Ammon's horn (tissue), 1 donor: ENCODE measurements at places on chromosomes 1 and 21.

- DNase-seq, result peak; percentile 25
Measured at GRCh38 chr1:17984583-17984982, 123.0 kb upstream of the IGSF21 start.

DNA sequence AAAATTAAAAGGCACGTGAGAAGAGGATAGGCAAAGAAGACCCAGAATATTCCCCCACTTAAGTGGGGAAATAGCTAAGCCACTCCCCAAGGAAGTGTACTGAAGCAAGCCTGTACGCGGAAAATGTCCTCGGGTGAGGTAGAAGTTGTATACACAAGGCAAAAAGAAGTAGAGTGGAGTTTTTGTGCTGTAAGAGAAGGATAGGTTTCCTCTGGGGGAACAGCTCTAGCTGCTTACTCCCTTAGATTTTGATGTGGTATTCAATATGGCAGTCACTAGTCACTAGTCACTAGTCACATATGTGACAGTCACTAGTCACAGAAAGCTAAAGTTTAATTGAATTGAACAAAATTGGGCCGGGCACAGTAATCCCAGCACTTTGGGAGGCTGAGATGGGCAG, 7.6 kb downstream of the TXNIP start:
- DNase-seq, result no peak

- no peak for DNase-seq
Measured at GRCh38 chr1:26542771-26543451, 13.3 kb downstream of the RPS6KA1 start.

- no peak for DNase-seq
Measured at GRCh38 chr1:154572468-154573167, 5.0 kb downstream of the CHRNB2 start.

GRCh38 chr1:190679044-190679443, 201.4 kb upstream of the BRINP3 start:
- DNase-seq, result no peak

- DNase-seq, result no peak
Measured at GRCh38 chr1:3384407-3384806, 70.1 kb upstream of the ARHGEF16 start.

- DNase-seq, result no peak
Measured at GRCh38 chr1:209045331-209046057, 538.0 kb upstream of the CAMK1G start.

GRCh38 chr21:40215941-40216340, 348.7 kb downstream of the PCP4 start:
- DNase-seq, result no peak

DNA sequence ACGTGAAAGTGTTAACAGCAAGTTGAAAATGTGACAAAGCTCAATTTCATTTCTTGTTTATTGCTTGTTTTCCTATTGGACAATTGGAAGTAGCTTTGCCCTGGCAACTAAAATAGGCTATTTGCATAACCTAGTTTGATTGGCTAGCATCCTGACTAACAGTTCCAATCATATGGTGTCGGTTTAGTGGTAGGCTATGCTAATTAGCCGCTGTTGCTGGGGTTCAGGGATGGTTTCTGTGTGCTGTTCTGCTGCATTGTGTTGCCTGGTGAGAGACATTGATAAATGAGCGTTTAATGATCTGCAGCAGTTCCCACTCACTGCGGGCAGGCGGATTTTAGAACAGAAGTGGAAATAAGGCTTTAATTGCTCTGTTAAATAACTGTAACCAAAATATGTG, 68.5 kb downstream of the DYRK1A start:
- peak; percentile 98 for DNase-seq

GRCh38 chr21:28426545-28426944, 566.1 kb downstream of the LTN1 start:
- DNase-seq, result no peak

- DNase-seq, result no peak
Measured at GRCh38 chr1:21604208-21604957, 64.8 kb downstream of the RAP1GAP start.

DNA sequence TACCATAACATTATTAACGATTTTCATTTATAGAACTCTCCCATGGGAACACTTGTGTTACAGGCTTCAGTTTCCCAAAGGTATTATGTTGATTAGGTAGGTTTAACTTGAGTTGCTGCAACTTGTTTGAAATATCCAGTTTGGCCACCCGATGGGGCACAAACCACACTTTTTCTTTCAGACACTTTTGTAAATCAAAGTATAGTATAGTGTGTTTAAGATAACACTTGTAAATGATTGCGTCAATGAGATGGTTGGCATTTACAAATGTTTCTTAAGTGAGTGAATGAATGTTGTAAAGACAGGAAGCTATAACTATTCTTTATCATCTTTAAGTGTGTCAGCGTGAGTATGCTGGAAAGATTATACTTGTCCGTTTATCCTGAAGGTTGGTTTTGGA, 4.3 kb downstream of the XPR1 start:
- no peak for DNase-seq

- no peak for DNase-seq
Measured at GRCh38 chr1:14876747-14877146, 276.8 kb upstream of the TMEM51 start.

DNA sequence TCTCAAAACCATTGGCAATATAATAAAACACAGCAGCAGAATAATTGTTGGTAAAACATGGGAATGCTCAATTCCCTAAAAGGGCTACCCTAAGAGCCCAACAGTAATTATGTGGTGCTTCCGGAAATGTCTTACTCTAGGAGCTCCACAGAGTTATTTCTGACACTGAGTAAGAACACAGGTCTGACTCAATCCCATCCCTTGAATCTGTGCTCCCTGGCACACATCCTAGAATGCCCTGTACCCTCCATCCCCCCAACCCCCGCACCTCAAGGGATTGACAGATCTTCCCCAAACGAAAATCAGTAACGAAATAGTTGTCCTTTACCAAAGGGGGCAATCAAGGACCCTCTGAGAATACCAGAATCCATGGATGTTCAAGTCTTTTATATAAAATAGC, 71.9 kb downstream of the SMYD2 start:
- DNase-seq, result no peak

GRCh38 chr1:61842036-61842435, 99.8 kb downstream of the PATJ start:
- DNase-seq, result no peak

DNA sequence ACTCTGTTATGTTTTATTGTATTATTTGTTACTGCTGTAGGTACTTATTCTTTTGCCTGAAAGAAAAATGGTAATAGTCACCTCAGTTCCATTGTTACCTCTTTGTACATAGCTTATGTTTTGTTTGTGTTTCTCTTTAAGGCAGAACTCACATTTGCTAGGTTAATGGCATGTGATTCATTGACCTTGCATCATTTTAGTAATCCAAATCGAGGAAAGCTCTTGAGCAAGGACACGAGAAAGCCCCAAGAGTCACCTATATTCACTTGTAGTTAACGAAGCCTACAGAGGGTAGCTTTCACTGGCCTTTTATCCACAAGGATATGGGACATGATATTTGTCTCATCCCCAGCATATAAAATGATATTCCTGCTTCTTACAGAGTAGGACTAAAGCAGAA, 1765.2 kb downstream of the NCAM2 start:
- DNase-seq, result no peak

DNA sequence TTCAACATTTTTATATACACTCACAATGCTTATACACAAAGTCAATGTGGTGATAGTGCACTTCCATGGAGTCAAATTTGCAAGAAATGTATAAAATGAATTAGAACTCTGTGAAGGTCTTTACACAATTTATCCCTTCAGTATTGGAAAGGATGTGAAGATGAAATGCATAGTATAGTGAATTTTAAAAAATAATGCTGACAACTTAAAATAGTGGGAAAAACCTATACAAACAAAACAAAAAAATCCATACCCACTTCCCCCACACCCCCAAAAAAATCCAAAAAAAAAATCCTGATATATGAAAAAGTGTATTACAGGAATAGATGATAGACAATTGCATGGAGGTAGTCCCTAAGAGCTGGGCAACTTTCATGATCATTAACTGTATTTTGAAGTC, 165.3 kb downstream of the HLX start:
- DNase-seq, result no peak

- no peak for DNase-seq
Measured at GRCh38 chr1:25091658-25092057, 140.6 kb downstream of the SYF2 start.

GRCh38 chr1:30001011-30001731, 722.2 kb downstream of the MATN1 start:
- no peak for DNase-seq

GRCh38 chr1:206768472-206769303, 1.9 kb upstream of the IL19 start:
- DNase-seq, result no peak

- no peak for DNase-seq
Measured at GRCh38 chr1:1282998-1283397, 2.8 kb downstream of the SCNN1D start.

DNA sequence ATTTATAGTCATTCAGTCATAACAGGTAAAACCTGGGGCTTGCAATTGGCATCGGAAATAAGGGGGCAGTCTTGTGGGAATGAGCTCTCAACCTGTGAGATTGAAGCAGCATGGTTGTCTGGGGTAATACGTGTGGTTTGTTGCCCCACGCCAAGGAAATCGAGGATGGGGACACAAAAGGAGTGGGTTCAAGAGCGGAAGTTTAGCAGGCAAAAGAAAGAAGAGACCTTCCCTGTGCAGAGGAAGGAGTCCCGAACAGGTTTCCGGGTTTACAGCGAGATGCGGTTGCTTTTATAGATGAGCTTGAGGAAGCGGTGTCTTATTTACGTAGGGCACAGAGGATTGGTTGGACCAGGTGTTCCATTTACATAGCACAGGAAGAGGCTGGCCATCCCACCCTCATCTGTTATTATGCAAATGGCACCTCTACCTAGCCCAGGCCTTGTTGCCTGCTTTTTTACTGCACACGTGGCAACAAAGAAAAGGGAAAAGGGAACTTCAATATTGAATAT, 37.3 kb downstream of the IFNAR1 start:
- peak; percentile 42 for DNase-seq

- DNase-seq, result no peak
Measured at GRCh38 chr21:33557447-33557846, 14.6 kb downstream of the SON start.

- no peak for DNase-seq
Measured at GRCh38 chr1:21322681-21323016, 32.4 kb upstream of the ECE1 start.

- no peak for DNase-seq
Measured at GRCh38 chr1:220113136-220113695, 19.3 kb downstream of the IARS2 start.

DNA sequence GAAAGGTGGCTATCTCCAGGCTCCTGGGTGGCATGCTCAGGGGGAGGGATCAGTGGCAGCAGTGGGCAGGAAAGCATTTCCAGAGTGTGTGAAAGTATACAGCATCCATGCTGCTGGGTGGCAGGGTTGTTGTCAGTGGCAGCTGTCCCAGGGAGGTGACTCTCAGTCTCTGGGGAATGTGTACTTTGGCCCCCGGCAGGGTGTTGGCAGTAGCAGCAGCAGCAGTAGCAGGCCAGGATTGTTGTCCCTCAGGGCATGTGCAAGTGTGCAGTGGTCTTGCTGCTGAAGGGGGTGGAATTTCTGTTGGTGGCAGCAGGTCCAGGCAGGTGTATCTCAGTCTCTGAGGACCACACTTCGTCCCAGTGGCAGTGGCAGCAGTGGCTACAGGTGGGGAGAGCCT, 71.7 kb upstream of the GUCA2B start:
- DNase-seq, result no peak

- DNase-seq, result no peak
Measured at GRCh38 chr1:231359113-231359512, 21.0 kb downstream of the SPRTN start.

- peak; percentile 27 for DNase-seq
Measured at GRCh38 chr1:25123551-25123950, 108.8 kb downstream of the SYF2 start.

GRCh38 chr1:227033880-227034279, 93.8 kb downstream of the COQ8A start:
- no peak for DNase-seq

GRCh38 chr1:64229307-64229706, 25.9 kb downstream of the UBE2U start:
- no peak for DNase-seq

GRCh38 chr1:3918966-3919611, 19.0 kb upstream of the C1orf174 start:
- no peak for DNase-seq

- peak; percentile 4 for DNase-seq
Measured at GRCh38 chr1:199403531-199404116, 623.9 kb upstream of the NR5A2 start.

DNA sequence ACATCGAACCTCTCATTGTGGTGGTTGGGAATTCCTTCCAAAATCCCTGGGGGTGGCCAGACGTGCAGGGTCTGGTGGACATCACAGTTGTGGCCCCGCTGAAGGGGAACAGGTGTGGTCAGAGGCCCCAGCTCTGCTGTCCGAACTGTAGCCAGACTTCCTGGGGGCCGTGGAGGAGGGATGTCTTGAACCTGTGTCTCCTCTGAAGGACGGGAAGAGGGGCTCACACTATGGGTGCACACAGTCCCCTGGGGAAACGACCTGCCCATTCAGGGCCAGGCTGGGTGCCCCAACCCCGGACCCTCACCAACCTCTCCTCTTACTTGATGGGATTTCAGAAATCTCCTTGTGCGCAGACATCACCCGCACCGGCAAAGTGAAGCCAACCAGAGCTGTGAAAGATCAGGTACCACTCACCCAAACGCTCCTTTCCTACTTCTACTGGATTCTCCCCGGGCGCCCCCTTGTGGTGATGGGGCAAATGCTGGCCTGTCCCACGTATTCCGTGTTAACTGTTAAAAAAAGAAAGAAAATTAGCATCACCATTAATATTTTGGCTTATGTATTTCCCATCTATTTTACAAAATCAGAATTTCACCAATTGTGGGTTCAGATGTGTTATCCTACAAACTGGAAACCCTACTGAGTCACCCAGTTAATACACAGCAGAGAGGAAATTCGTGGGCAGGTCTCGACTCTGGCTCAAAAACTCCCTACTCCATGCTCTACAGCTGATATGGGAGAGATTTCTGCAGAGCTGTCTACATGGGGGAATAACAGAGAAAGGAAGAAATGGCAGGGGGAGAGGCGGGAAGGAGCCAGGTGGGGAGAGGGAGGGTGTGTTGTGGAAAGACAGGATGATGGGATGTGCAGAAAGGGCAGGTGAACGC, 28.1 kb downstream of the PADI4 start:
- DNase-seq, result peak; percentile 14

GRCh38 chr1:178501705-178502329, 5.1 kb upstream of the CLEC20A start:
- peak; percentile 61 for DNase-seq
